Chondrocyte (in vitro differentiated cells): ENCODE measurements at places on chromosomes 1 and 21. TPM values are rescaled to one million over a fixed set of nuclear protein-coding genes. Genes with fewer than 3 reads are reported as not detected.

GRCh38 chr1:180836449-180836848 lies 76.2 kb upstream of the KIAA1614 start:
- H3K27ac ChIP-seq: no peak overlapping the region
- H3K4me1 ChIP-seq: peaks cover 5% of the 10 kb centered on the region
- H3K4me3 ChIP-seq: no peak overlapping the region
- no peaks in the 10 kb centered on the region for H3K27me3 ChIP-seq

- H3K27me3 ChIP-seq: no peaks in the 10 kb centered on the region
- DNase-seq: no peak
- H3K27ac ChIP-seq: peak overlapping the region; percentile 96
- H3K36me3 ChIP-seq: peaks cover 11% of the 10 kb centered on the region
Measured at GRCh38 chr1:85328713-85329397, 52.4 kb upstream of the BCL10 start.

DNA sequence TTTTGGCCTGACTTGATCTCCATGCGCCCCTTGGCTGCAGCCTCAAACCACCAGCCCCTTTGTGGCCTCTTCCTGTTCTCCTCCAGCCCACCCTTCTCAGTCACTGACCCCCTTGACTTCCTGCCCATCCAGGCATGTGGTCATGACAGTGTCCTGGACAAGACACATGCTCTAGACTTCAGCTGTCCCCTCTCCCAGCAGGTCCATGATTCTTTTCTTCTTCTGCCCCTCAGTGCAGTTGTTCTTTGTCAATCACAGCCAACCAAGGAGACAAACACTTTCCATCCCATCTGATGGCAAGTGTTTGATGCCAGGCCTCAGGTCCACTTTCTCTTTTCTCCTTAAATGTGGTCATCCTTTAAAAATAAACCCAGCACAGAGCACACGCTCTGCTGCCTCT lies 49.7 kb downstream of the SYT6 start:
- H3K4me1 ChIP-seq: no peaks in the 10 kb centered on the region
- peaks cover 22% of the 10 kb centered on the region for H3K27me3 ChIP-seq
- no peaks in the 10 kb centered on the region for H3K36me3 ChIP-seq
- H3K4me3 ChIP-seq: no peak overlapping the region
- no peak overlapping the region for H3K27ac ChIP-seq

GRCh38 chr1:94683886-94684285 lies 136.3 kb upstream of the SLC44A3 start:
- peaks cover 4% of the 10 kb centered on the region for H3K36me3 ChIP-seq
- no peaks in the 10 kb centered on the region for H3K4me1 ChIP-seq
- no peak overlapping the region for H3K4me3 ChIP-seq
- DNase-seq: no peak
- H3K27me3 ChIP-seq: no peaks in the 10 kb centered on the region

- no peaks in the 10 kb centered on the region for H3K27me3 ChIP-seq
- DNase-seq: no peak
- no peaks in the 10 kb centered on the region for H3K4me1 ChIP-seq
- no peaks in the 10 kb centered on the region for H3K36me3 ChIP-seq
- no peak overlapping the region for H3K4me3 ChIP-seq
- no peak overlapping the region for H3K27ac ChIP-seq
Measured at GRCh38 chr21:23725576-23725975, 1881.7 kb downstream of the MRPL39 start.

GRCh38 chr1:55217226-55217986 lies 2.2 kb upstream of the USP24 start:
- H3K27me3 ChIP-seq: no peaks in the 10 kb centered on the region
- H3K27ac ChIP-seq: no peak overlapping the region
- DNase-seq: no peak

GRCh38 chr21:28069450-28069923 lies 923.2 kb downstream of the LTN1 start:
- H3K36me3 ChIP-seq: peaks cover 1% of the 10 kb centered on the region
- H3K27me3 ChIP-seq: no peaks in the 10 kb centered on the region
- no peak for DNase-seq
- H3K4me3 ChIP-seq: no peak overlapping the region
- peaks cover 10% of the 10 kb centered on the region for H3K4me1 ChIP-seq

- peaks cover 16% of the 10 kb centered on the region for H3K36me3 ChIP-seq
- no peak for DNase-seq
- H3K4me1 ChIP-seq: peaks cover 56% of the 10 kb centered on the region
- H3K27ac ChIP-seq: peak overlapping the region; percentile 97
Measured at GRCh38 chr1:37478890-37479254, 4.5 kb downstream of the ZC3H12A start.

- H3K36me3 ChIP-seq: no peaks in the 10 kb centered on the region
- H3K27me3 ChIP-seq: no peaks in the 10 kb centered on the region
- no peak for DNase-seq
- H3K4me3 ChIP-seq: no peak overlapping the region
- no peaks in the 10 kb centered on the region for H3K4me1 ChIP-seq
- H3K27ac ChIP-seq: no peak overlapping the region
Measured at GRCh38 chr1:171983584-171983983, 142.3 kb downstream of the DNM3 start.

DNA sequence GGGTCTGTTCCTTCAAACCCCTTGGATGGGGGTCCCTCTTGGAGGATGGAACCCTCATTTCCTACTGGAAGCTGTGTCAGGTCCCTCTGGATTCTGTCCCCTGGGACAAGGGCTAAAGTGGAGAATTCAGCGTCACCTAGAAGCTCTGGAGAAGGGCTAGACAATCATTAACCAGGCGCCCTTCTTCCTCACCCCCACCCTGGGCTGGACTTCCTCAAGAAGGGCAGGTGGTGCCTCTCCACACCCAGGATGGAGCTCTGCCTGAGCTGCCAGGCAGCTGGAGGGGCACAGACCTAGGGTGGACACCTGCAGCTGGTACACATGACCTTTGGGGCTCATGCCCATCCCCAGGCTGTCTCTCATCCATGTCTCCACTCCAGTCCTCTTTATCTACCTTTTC lies 3.6 kb downstream of the CELF3 start:
- H3K4me1 ChIP-seq: peaks cover 14% of the 10 kb centered on the region
- DNase-seq: no peak
- peaks cover 23% of the 10 kb centered on the region for H3K27me3 ChIP-seq
- H3K27ac ChIP-seq: no peak overlapping the region
- no peak overlapping the region for H3K4me3 ChIP-seq

- H3K4me1 ChIP-seq: no peaks in the 10 kb centered on the region
- no peaks in the 10 kb centered on the region for H3K27me3 ChIP-seq
- DNase-seq: no peak
- peaks cover 4% of the 10 kb centered on the region for H3K36me3 ChIP-seq
- H3K27ac ChIP-seq: no peak overlapping the region
Measured at GRCh38 chr1:150141452-150141851, 8.3 kb upstream of the PLEKHO1 start.

GRCh38 chr1:198681831-198682759 lies 43.3 kb downstream of the PTPRC start:
- H3K4me1 ChIP-seq: peaks cover 21% of the 10 kb centered on the region
- H3K27ac ChIP-seq: peak overlapping the region; percentile 84
- H3K36me3 ChIP-seq: no peaks in the 10 kb centered on the region
- no peaks in the 10 kb centered on the region for H3K27me3 ChIP-seq

GRCh38 chr1:119731060-119731459 lies 19.3 kb downstream of the PHGDH start:
- peaks cover 57% of the 10 kb centered on the region for H3K36me3 ChIP-seq
- H3K27me3 ChIP-seq: no peaks in the 10 kb centered on the region
- H3K4me3 ChIP-seq: no peak overlapping the region
- H3K4me1 ChIP-seq: no peaks in the 10 kb centered on the region
- no peak for DNase-seq

GRCh38 chr1:19738076-19738475 lies 61.6 kb downstream of the TMCO4 start:
- H3K27ac ChIP-seq: no peak overlapping the region
- no peak for DNase-seq
- H3K4me3 ChIP-seq: no peak overlapping the region

- peak within 1 kb of the TSS; percentile 96 for H3K27ac ChIP-seq
- peak; percentile 97 for DNase-seq
- peaks cover 3% of the 10 kb centered on the region for H3K36me3 ChIP-seq
Measured at GRCh38 chr1:74197657-74198552, at the start of the genes FPGT and LRRIQ3. Gene FPGT (plus strand): TSS chr1:74198242. CDS start chr1:74198279, 37 bp downstream. Gene LRRIQ3 (minus strand): TSS chr1:74198176. CDS start chr1:74183684, 14,492 bp downstream.

GRCh38 chr21:46226920-46227599 lies 1.5 kb downstream of the LSS start:
- peaks cover 48% of the 10 kb centered on the region for H3K4me1 ChIP-seq
- no peaks in the 10 kb centered on the region for H3K27me3 ChIP-seq
- DNase-seq: no peak
- H3K27ac ChIP-seq: peak overlapping the region; percentile 95
- H3K36me3 ChIP-seq: peaks cover 5% of the 10 kb centered on the region
- peak overlapping the region; percentile 89 for H3K4me3 ChIP-seq

GRCh38 chr21:22871692-22872091 lies 1873.5 kb downstream of the NCAM2 start:
- H3K27me3 ChIP-seq: no peaks in the 10 kb centered on the region
- H3K36me3 ChIP-seq: no peaks in the 10 kb centered on the region
- H3K27ac ChIP-seq: no peak overlapping the region
- no peak overlapping the region for H3K4me3 ChIP-seq
- no peak for DNase-seq

- peaks cover 2% of the 10 kb centered on the region for H3K27me3 ChIP-seq
- no peak overlapping the region for H3K27ac ChIP-seq
- no peak for DNase-seq
- no peak overlapping the region for H3K4me3 ChIP-seq
Measured at GRCh38 chr1:211843018-211843417, 12.5 kb upstream of the LPGAT1 start.

DNA sequence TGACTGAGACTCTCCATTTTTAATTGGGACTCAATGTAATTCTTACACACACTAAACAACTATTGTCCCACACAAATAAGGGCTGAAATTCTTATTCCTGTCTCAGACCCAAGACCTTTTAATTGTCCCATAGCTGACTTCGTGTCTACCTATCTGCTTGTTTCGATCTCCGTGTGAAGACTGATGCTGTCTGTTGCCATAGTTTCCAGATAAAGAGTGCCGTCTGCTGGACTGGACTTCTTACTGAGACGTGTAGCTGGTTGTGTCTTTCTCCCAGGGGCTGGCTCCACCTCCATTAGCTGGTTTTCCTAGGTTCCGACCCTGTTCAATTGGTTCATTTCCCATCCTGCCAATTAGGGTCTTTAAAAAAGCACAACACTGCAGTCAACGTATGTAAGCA lies 235.3 kb upstream of the PLXNA2 start:
- H3K27ac ChIP-seq: no peak overlapping the region
- no peak for DNase-seq
- no peaks in the 10 kb centered on the region for H3K4me1 ChIP-seq
- H3K4me3 ChIP-seq: no peak overlapping the region
- no peaks in the 10 kb centered on the region for H3K36me3 ChIP-seq

DNA sequence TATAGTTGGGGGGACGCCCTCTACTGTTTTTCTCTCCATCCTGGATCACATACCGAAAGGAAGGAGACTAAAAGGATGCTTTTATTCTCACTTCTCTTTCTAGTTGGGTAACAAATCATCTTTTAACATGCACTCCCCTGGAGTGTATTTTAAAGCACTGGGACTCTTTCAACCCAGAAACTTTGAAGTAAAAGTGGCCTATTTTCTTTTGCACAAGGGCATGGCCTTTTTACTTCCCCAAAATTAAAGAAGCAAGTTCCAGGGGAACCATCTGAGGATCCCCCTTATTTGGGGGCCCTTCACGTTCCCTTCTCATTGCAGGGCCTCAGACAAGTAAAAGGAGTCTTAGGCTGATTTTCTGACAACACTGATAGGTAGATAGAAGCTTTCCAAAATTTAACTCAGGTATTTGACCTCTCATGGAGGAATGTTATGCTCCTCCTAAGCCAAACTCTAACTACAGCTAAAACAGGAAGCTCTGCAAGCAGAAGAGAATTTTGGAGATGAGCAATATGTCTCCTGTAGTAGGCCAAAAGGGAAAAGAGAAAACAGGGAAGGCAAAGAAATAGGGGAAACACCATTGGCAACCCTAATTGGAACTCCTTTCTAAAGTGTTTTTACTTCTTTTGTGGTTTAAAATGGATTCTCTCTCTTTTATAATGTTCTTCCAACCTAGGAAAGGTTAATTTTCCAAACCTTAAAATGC lies 8.9 kb upstream of the CD46 start:
- no peaks in the 10 kb centered on the region for H3K27me3 ChIP-seq
- H3K27ac ChIP-seq: no peak overlapping the region
- H3K4me3 ChIP-seq: no peak overlapping the region
- no peaks in the 10 kb centered on the region for H3K4me1 ChIP-seq

- H3K36me3 ChIP-seq: no peaks in the 10 kb centered on the region
- H3K4me3 ChIP-seq: peak overlapping the region; percentile 72
- H3K4me1 ChIP-seq: peaks cover 35% of the 10 kb centered on the region
- peak overlapping the region; percentile 75 for H3K27ac ChIP-seq
- no peaks in the 10 kb centered on the region for H3K27me3 ChIP-seq
Measured at GRCh38 chr1:149844101-149844500, 55.3 kb upstream of the BOLA1 start.

DNA sequence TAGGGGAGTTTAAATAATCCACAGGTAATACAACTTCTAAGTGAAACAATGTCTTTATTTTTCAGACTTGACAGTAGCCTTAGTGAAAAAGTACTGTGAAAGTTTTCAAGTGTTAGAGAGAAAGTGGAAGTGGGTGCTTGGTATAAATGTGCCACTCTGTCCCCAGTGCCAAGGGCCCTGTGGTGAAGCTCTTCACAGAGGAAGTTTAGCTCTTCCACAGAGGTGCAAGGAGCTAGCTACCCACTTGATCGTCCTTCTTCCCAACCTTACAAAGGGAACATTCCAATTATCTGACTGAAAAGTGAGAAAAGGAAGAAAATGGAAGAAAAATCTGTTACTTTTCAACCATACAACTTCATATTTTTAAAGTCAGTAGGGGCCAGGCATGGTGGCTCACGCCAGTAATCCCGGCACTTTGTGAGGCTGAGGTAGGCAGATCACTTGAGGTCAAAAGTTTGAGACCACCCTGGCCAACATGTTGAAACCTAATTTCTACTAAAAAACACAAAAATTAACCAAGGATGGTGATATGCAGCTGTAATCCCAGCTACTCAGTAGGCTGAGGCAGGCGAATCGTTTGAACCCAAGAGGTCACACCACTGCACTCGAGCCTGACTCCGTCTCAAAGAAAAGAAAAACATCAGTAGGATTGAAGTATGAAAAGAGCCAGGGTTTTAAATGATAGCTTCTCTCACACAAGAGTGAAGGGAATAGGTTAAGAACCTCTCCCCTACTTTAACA lies 41.0 kb upstream of the PTPRC start:
- no peaks in the 10 kb centered on the region for H3K36me3 ChIP-seq
- no peaks in the 10 kb centered on the region for H3K27me3 ChIP-seq
- no peak overlapping the region for H3K27ac ChIP-seq
- H3K4me3 ChIP-seq: no peak overlapping the region
- H3K4me1 ChIP-seq: peaks cover 16% of the 10 kb centered on the region

The ZNF695 gene
- total RNA-seq: 1.4 to 1.9 TPM (median 1.7 TPM) in 3 replicates

The ARHGAP30 gene
- not detected in 3 replicates for total RNA-seq

The ASPM gene
- total RNA-seq: 4.7 to 7.2 TPM (median 6.6 TPM) in 3 replicates

The OBSCN gene
- total RNA-seq: 6.3 to 11.4 TPM (median 10.2 TPM) in 3 replicates

The S100A14 gene
- total RNA-seq: not detected in 3 replicates

The KCND3 gene
- total RNA-seq: 0.77 to 3.6 TPM (median 0.99 TPM) in 3 replicates

The RAP1GAP gene
- total RNA-seq: 1.1 to 2.2 TPM (median 1.8 TPM) in 3 replicates

The ZNF670 gene
- total RNA-seq: 2.3 to 3.6 TPM (median 2.7 TPM) in 3 replicates

The NOTCH2 gene
- 193 to 229 TPM (median 195 TPM) in 3 replicates for total RNA-seq

The LCE2C gene
- not detected in 3 replicates for total RNA-seq

The ATP1A4 gene
- total RNA-seq: not detected in 3 replicates

The GNG12 gene
- total RNA-seq: 78.2 to 93.0 TPM (median 91.5 TPM) in 3 replicates

The TSPAN2 gene
- total RNA-seq: 218 to 498 TPM (median 227 TPM) in 3 replicates

The SPRR2B gene
- total RNA-seq: not detected in 3 replicates

The RRP15 gene
- total RNA-seq: 15.2 to 18.2 TPM (median 16.9 TPM) in 3 replicates

The RPAP2 gene
- total RNA-seq: 24.5 to 30.5 TPM (median 25.3 TPM) in 3 replicates

The CSTB gene
- total RNA-seq: 56.5 to 63.6 TPM (median 57.2 TPM) in 3 replicates
